ENCODE measurements at places on chromosomes 2 and 18.

- no peak for DNase-seq
Observed at GRCh38 chr2:5980450-5981190, 288.4 kb downstream of the SOX11 start.

DNA sequence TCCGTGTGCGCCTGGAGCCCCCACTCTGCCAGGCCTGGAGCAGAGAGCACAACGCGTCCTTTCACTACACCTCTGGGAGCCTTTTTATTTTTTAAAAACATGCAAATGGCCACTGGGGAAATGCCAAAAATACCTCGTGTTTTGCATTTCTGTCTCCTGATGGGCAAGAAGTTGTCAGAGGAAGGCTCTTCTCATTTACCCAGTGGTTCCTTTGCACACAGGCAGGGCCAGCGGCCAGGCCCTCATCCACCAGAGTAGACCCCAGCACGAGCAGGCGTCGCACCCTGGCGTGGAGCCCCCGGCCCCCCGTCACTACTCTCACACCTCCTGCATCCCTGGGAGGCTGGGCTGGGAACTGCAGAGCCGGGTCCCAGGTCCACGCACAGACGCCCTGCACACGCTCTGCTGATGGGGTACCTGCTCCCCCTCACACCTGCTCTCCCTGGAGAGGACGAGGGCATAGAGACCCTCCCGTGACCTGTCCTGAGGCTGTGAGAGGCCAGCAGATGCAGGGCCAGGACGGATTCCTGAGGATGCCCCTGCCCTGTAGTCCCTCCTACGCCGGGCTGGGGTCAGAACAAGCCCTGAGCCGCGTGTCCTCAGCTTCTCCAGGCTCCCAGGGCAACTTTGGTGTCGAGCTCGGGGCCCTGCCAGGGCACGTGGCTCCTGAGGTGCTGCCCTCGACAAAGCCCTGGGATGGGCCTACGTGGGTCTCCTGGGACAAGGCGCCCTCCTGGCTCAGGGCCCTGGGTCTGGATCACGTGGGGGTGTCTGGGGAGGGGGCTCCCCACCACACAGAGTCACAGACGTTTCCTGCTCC lies 65.0 kb downstream of the NFATC1 start:
- DNase-seq, result no peak

DNA sequence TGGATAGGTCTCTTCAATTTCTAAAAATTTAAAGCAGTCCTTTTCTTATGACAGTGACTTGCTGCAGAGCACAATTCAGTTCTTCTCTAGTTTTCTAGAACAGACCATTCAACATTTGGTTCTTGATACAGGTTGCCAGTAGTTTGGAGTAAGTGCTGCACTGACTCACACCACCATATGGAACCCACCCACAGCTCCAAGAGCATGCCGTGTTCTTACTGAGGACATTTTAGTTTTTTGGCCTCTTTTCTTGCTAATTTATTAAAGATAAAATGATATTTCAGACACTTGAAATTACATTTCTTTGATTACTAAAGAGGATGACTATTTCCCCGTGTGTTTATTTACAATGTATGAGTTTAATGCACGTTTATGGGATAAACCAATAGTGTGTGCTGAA lies 120.0 kb downstream of the COL4A4 start:
- peak; percentile 9 for DNase-seq

- DNase-seq, result peak; percentile 62
Observed at GRCh38 chr2:47173986-47174732, 19.1 kb upstream of the STPG4 start.

DNA sequence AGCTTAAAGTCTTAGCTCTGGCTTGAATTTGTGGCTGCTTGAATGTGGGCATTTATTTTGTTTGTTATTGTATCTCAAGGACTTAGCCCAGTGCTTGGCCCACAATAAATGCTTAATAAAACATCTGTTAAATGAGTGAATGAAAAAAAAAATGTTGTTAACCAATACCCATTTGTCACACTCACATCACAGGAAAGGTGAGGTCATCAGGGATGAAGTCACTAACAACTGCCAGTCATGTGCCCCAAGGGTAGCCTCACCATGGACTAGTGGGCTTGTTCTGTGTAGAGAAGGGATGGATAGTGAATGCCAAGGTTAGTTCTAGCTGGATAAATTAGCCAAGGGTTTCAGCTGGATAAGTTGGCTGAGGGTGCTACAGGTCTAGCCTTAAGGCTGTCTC lies 3.0 kb downstream of the NRBP1 start:
- DNase-seq, result peak; percentile 80

GRCh38 chr2:221972813-221973478 lies 325.9 kb downstream of the PAX3 start:
- DNase-seq, result no peak

GRCh38 chr18:13120983-13121441 lies 97.5 kb upstream of the LDLRAD4 start:
- peak; percentile 82 for DNase-seq

DNA sequence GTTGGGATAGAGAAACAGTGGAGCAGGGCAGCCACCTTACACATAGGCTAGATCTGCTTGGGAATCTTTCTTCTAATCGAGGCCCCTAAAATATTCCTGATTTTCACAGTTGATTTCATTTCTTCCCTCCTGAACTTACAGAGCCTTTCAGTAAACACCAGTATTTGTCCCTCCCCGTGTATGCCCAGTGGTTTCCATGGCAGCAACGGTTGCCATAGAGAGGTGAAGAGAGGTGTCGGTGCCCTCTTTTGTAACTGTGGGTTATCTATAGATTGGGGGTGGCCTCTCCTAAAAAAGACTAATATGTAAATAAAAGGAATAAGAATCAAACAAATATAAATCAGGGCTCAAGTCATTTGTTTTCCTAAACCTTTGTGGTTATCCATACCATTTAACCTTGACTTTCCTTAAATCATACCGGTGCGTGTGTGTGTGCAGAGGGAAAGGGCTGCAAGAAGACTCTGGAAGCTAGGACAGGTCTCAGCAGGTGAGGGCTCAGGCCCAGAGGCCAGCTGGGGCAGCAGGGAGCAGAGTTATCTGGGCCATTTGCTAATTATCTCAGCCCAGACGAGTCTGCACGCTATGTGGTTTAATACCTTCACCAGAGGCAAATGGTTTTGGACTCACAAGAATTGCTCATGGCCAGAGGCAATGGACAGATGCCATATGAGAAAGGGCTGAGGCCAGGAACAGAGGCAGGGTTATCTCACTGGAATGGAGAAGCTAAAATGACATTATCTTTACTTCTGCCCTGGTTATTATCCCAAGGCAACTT lies 35.5 kb downstream of the LIPG start:
- DNase-seq, result no peak

DNA sequence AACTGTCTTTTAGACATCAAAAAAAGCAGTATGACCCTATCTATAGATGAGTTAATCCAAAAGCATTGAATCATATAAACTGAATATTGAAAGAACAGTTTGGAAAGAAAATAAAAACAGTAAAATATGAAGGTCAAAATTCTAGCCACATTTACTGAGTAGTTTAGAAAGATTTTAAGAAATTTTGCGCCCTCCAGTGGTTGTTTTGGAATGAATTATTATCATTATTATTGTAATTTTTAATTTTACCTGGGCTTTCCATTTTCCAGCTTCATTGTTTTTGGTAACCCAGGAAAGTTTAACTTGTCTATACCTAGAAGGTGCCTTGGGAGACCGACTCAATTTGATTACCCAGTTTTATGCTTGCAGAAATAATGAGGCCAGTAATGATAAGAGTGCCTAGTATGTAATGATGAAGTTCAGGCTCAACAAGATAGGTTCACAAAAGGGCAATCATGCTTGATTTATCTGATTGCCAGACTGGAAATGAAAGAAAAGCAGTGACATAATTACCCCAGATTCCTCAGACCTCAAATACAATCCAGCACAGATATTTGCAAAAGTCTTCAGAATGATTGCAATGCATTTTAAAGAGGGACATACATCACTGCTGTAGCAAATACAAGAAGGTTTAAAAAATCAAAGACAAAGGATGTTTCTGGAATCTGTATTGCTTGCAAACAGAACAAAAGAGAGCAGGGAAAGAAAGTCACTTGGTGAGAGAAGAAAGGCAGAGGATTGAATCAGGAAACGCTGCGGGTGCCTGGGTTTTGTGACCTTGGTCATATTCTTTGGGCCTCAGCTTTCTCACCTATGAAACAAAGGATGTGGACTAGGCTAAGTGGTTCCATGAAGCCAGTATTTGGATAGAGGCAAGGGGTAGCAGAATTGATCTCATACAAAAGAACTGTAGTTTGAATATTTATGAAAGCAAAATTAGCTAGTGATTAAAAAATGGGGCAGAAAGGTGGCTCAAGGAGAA lies 153.8 kb downstream of the MAP2 start:
- peak; percentile 59 for DNase-seq

DNA sequence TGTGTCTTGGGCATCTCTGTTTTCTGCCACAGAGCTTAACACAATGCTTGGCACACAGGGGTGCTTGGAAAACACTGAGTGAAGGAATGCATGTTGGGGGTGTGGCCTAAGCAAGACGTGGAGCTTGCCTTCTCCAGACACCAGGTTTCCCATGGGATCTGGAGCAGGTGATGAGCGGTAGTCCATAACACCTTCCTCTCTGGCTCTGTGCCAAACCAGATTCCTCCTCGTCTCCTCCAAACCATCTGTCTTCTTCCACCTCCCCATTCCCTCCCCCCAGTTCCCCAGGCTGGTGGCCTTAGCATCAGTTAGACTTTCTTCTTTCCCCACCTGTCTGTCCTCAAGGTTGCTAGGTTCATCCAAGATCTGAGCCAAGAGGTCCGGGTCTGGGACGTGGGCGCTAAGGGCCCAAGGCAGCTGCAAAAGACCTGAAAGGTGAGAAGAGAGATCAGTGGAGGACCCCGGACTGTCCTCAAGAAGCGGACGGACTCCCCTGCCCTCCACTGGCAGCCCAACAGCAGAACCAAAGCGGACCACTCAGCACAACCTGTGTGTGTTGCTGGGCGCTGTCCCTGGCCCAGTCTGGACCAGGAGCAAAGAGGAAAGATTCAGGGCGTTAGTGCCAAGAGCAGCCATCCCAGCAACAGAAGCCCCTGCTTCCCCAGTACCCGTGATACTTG lies 1.2 kb upstream of the ITM2C start:
- no peak for DNase-seq

GRCh38 chr2:219662566-219662965 lies 35.1 kb downstream of the SLC4A3 start:
- no peak for DNase-seq

GRCh38 chr2:241637795-241638660 lies 535 bp downstream of the ATG4B start:
- peak; percentile 75 for DNase-seq

- DNase-seq, result peak; percentile 63
Observed at GRCh38 chr18:55515941-55516710, 71.9 kb downstream of the TCF4 start.
